Neuronal stem cell (in vitro differentiated cells): ENCODE measurements at places on chromosomes 13 and 19.
A peak's percentile ranks its signal among the peaks of the same experiment; 100 is the strongest.

- no peak for DNase-seq
Observed at GRCh38 chr13:110274687-110275086, 32.3 kb downstream of the COL4A1 start.

DNA sequence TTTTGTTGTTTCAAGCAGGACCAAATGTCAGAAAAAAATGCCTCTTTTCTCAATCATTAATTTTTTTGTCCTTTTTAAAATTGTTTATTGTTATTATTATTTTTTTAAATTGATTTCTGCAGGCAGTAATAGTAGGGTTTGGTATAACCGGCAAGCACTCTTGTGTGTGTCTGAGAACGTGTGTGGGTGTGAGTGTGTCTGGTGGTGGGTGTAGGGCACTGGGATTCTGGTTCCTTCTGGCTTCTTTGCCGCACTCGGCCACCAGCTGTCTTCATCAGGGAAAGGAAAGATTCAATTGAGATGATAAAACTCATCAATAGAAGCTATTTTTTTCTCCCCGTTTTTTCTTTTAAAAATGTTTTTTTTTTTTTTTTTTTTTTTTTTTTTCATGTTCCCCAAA lies 56.4 kb downstream of the IER2 start:
- DNase-seq, result no peak

DNA sequence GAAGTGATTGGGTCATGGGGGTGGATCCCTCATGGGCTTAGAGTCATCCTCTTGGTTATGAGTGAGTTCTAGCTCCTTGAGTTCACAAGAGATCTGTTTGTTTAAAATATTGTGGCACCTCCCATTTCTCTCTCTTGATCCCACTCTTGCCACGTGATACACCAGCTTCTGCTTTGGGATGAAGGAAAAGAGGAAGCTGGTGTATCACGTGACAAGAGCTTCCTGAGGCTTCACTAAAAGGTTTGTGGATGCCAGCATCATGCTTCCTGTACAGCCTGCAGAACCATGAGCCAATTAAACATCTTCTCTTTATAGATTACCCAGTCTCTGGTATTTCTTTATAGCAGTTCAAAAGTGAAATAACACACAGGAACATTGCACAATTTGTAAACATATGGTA lies 352.5 kb upstream of the ATXN8OS start:
- no peak for DNase-seq

DNA sequence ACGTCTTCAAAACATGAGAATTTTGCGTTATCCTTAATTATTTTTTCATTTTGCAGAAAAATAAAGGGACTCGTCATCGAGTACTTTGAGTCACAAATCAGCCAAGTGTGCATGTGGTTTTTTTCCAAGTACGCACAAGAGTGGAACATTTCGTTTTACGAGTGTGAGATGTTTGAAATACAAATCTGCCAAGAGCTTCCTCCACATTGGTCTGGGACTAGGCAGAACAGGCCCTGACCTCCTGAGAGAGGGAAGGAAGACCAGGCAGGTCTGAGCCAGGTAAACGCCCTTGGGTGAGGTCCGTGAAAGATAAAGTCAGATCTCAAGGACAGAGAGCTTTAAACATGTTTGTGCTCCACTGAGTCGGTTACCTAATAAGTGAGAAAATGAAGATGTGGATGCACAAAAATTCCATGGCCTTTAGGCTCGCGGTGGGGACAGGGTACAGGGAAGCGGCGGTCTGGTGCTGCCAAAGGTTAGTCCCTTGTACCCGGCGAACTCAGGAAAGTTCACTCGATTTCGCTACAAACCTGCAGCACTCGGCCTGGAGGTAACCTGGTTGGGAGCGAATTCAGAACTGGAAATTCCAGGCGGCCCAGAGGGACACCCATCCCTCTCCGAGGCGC lies 473 bp upstream of the ITM2B start:
- no peak for DNase-seq

- DNase-seq, result no peak
Observed at GRCh38 chr19:39826311-39826945, 7.5 kb downstream of the DYRK1B start.

DNA sequence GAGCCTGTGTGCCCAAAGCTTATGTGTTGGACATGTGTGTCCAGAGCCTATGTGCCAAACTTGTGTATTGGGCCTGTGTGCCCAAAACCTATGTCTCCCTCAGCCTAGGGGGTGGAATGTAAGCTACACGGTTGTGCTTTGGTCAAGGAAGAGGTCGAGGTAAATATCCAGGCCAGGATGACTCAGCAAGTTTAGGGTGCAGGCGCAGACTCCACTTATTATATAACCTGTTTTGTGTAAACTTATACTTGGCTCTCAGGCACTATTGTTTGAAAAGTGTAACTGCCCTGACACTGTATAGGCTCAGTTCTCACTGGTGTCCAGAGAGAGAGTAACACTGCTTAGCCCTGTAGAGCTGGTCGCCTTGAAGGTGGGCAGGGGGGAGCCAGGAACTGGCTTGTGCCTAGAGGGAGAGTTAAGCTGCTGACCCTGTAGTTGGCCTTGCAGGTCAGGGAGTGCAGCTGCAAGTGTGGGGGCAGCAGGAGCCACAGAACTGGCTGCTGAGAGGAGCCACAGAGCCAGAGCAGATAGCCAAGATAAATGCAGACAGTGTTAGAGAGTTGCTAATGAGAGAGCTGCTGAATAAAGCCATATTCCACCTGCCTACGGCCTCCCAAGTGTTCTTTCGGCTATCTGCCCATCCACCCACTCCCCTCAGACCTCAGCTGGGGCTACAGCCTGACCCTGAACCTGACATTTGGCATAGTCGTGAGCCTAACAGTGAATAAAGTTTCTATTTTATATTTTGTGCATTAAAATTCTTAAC lies 517.2 kb upstream of the SLITRK1 start:
- peak; percentile 8 for DNase-seq

- DNase-seq, result no peak
Observed at GRCh38 chr13:107845911-107846310, 369.4 kb downstream of the LIG4 start.

DNA sequence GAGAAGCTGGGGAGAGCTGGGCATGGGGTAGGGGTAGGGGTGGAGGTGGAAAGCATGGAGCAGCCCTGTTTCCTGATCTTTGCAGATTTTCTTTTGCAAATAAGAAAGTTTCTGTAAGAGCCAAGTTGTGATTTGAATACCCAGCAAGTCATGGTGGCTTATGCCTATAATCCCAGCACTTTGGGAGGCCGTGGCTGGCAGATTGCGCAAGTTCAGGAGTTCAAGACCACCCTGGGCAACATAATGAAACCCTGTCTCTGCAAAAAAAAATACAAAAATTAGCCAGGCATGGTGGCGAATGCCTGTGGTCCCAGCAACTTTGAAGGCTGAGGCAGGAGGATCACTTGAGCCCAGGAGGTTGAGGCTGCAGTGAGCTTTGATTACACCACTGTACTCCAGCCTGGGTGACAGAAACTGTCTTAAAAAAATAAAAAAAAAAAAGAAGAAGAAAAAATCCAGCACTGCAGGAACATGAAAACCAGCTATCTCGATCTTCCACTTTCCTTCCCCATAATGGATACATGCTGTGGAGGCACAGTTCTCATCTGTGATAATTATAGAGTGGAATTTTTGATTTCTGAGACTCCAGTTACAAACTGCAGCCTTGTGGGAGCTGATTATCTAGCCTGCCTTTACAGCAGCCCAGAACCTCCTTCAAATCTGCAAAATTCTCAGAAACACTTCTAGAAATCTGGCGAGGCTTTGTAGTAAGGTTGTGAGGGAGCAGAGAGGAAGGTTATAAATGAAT lies 12.1 kb upstream of the TEX26 start:
- no peak for DNase-seq

GRCh38 chr19:35224681-35225571 lies 3.6 kb downstream of the FAM187B start:
- DNase-seq, result no peak

DNA sequence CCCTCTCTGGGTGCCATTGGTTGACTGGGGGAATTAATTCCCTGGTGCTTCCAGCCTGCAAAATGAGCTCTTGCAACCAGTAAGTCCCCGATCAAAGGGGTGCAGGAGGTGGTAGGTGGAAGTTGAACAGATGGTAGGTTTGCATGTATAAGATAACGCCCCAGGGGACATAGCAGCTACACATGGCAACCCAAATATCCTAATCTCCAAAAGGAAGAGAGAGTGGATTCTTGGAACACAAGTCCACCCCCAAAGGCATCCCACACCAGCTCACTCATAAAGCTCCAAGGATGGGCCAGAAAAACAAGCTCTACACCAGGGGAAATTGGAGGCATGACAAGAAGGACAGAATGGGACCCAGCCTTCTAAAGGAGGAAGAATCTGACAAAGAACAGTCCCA lies 4.8 kb downstream of the CD209 start:
- DNase-seq, result no peak

- no peak for DNase-seq
Observed at GRCh38 chr13:52026246-52026626, 1.7 kb downstream of the UTP14C start.
